Fibroblast of skin of back (primary cell): ENCODE measurements at places on chromosomes 6 and 20.

DNA sequence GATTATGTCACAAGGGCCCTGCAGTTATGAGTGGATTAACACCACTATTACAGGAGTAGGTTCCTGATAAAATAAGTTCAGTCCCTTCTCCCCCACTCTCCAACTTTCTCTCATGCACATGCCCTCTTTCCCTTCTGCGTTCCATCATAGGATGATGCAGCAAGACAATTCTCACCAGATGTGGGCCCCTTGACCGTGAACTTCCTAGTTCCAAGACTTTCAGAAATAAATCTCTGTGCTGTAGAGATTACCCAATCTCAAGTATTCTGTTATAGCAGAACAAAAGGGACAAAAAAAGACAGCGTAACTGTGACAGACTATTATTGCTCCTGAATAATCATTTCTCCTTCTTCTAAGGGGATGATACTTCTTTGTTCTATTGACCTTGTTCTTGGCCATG lies 33.8 kb upstream of the TMEM244 start:
- DNase-seq = no peak

DNA sequence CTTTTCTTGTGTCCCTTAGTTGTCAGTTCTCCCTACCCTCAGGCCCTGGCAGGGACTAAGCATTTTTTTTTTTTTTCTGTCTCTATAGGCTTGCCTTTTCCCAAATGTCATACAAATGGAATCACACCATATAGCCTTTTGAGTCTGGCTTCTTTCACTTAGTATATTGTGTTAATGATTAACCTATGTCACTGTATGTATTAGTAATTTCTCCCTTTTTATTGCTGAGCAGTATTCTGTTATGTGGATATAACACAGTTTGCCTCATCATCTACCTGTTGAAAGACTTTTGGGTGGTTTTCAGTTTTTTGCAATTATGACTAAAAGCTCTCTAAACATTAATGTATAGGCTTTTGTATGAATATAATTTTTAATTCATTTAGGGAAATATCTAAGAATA lies 16.0 kb upstream of the FBXO30 start:
- no peak for DNase-seq

DNA sequence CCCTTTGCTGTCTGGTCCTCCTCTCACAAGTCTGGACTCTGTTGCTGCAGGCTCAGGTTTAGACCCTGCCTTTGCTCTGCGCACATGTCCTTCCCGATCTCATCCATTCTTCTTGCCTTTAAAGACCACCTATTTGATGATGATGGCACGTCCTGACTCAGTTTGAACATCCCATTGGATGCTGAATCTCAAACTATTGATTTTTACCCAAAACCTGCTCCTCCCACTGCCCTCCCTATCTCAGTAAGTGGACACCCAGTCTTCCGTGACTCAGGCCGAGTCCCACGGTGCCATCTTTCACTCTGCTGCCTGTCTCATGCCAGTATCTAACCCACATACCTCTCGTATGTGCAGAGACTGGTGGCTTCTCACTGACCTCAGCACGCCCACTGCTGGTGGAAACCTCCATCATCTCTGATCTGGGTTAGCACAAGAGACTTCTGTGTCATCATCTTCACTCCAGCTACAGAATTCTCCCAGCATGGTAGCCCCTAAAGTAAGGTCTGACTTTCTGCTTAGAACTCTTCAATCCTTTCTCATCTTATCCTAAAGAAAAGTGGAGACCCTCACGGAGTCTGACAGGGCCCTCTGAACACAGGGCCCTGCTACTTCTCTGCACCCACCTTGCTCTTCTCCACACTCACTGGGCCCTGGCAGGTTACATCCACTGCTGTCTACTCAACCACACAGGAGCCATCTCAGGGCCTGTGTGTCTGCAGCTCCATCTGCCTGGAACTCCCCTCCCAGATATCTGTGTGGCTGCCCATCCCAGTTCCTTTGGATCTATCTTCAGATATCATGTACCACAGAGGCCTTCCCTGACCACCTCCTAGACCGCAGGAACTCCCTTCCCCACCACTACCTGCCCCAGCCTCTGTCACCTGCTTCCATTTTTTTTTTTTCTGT lies 387.1 kb upstream of the AGPAT4 start:
- no peak for DNase-seq

DNA sequence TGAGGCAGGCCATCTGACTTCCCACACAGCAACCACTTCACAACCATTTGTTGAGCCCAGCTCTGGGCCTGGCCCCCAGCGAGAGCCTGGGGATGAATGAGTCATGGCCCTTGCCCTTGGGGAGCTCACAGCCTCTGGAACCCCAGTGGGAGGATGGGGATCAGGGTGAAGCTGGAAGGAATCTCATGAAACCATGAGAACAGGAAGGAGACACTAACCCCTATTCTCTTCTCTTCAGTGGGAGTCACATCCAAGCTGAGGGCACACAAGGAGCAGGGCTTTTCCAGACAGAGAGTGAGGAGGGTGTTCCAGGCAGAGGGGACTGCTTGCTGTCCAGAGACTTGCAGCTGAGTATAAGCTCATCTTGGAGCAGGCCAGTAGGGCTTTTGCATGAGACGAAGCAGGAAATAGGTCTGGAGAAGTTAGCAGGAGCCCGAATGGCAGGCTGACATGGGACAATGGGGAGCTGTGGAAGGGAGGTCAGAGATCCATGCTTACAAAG lies 7.5 kb downstream of the FOXS1 start:
- DNase-seq = peak; percentile 89

DNA sequence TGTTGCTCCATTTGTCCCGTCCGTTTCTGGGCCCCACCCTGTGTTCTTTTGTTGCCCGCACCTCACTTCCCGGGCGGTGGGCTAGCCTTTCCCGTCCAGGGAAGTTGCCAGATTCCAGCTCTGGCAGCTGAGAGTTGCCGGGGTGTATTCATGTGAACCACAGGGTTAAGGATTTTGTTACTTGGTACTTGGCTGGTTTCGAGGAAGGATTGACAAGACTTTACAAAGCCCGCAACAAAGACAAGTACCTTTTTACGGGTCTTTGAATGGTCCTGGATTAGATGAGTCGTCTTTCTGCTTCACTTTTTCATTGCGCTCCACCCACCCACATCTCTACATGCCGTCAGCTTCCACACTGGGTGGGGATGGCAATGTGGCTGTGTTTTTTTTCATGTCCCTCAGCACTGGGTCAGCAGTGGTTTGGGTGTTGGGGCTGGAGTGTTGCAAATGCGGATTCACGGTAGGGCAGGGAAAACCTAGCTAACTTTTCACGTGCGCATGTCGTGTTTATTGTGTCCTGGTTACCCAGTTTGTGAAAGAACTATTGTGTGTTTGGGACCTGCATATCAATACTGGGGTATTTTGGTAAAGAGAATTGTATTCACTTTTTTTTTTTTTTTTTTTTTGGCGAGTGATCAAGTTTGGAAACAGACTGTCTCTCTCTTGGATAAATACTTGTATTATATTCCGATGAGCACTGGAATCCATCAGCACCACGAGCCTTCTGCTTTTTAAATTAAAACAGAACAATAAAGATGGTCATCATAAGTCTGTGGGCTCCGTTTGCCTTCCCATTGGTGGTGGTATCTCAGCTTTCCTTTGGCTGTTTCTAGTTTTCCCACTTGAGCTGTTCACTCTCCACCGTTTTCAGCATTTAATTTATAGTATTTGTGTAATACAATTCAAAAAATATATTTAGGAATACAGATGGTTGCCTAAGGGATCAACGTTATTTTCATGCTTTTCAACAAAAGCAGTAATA lies 1.2 kb downstream of the DUSP22 start:
- peak; percentile 8 for DNase-seq

GRCh38 chr20:51607170-51607569 lies 64.7 kb upstream of the NFATC2 start:
- DNase-seq = no peak

- DNase-seq = no peak
These were observed 33.3 kb upstream of the PRSS16 start for GRCh38 chr6:27214126-27214601.

DNA sequence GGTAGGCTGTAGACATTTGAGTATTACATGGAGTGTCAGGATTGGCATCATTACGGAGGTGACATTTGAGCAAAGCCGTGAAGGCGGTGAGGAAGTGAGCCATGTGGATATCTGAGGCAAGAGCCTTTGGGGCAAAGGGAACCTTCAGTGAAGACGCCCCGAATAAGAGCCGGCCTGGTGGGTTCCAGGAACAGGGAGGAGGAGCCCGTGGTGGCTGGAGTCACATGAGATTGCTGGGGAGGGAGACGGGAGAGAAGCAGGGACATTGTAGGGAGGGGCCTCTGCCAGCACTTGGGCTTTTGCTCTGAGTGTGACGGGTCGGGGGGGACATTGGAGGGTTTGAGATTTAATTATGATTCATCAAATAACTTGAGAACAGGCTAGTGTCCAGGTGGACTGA lies 78.3 kb downstream of the PHACTR3 start:
- no peak for DNase-seq

DNA sequence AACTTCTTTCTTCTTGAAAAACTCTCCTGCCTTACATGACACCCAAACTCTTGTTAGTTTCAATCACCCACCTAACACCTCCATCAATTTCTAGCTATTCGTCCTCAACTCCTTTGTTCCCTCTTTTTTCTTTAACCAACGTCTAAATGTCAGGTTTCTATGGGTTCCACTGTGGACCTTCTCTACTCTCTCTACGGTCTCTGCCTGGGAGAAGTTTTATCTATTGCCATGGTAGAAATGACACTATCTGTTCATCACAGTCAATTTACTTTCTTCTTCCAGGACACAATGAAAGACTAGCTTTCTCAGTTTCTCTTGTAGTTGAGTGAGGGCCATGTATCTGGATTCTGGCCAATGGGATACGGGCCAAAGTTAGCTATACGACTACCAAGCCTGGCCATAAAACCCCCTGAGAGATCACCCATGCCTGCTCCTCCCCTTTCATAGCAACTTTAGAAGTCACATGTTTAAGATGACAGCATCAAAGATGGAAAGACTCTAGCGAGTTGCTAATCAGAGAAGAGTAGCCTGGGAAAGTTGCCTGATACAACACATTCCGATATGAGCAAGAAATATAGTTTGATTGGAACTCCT lies 17.9 kb downstream of the RNGTT start:
- no peak for DNase-seq

DNA sequence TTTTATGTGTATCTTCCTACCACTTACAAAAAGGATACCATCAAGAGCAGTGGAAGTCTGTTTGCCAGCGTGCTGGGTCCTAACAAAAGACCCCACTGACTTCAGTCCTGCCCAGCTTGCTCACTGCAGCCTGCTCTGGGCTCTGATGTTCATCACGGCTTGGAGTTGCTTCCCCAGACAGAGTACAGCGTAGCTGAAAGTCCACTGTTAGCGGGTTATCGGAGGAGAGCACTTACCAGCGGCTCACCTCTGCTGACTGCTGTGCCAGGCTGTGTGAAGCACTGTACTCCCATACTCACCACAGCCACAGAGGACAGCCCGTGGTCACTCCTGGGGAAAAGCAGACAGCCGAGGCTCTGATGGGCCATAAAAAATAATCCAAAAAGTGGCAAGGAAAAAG lies 40.2 kb downstream of the CTCFL start:
- DNase-seq = no peak

DNA sequence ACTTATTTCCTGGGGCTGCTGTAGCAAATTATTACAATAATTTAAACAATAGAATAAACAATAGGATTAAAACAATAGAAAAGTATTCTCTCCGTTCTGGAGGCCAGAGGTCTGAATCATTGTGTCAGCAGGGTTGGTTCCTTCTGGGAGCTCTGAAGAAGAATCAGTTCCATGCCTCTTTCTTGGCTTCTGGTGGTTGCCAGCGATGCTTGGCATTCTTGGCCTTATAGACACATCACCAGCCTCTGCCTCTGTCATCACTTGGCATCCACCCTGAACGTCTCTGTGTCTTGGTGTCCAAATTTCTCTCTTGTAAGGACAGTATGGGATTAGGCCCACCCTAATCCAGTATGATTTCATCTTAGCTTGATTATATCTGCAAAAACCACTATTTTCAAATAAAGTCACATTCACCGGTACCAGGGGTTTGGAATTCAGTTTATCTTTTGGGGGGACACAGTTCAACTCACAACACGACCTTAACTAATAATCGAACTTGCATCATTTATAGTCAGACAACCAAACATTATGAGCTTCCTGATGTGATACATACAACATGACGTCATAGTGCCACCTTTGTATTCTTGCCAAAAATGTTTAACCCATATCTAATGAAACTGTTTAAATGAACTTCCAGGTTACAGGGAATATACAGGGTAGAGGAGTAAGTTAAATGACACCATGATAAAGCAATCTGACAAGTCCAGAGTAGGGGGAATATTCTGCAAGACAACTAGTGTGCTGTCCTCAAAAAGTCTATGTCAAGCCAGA lies 84.7 kb upstream of the RNF24 start:
- peak; percentile 84 for DNase-seq

DNA sequence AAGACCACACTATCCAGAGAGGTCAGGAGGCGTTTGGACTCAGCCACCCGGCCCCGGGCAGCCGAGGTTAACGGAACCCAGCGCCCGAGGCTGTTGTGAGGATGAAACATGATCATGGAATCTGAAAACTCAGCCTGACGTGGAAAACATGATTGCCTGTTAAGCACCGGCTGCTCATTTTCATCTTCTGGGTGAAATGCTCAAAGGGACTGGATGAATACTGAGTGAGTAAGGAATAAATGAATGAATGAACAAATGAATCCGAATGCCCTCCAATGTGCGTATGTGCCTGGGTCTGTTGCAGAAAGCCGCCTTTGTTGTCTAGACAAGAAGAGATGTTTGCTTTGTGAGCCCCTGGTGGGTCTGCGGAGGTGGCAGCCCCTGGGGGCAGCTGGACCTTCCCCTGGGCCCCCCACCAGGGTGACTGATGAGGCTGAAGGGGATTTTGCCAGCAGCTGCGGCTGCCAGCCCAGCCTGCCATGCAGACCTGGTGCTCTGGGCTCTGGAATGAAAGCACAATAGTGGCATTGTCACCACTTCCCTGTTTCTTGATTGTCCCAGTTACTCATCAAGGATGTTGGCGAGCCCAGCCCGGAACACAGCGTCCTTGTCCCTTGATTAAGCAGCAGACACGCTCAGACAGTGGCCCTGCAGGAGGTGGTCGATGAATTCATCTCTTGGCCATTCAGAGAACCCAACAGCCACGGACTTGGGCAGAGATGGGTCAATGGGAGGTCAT lies 211.1 kb downstream of the ANKRD60 start:
- peak; percentile 78 for DNase-seq

GRCh38 chr6:36716476-36717093 lies 19.0 kb downstream of the RAB44 start:
- no peak for DNase-seq

DNA sequence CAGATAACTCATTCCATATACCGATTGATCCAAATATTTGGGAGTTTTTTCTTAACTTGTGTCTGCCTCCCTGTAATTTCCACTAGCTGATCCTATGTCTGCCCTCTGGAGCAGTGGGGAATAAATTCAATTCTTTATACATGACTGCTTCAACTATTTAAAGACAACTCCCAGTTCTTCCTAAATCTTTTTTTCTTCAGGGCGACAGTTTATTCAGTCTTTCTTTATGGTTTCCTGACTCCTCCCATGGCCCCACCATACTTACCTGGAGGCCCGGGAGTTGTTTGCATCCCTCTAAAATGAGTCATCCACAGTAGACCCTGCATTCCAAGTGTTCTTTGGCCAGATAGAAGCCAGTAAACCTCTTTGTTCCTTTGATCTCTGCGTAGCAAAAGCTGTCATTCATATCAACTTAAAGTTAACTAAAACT lies 73.6 kb downstream of the LCA5 start:
- no peak for DNase-seq
